ENCODE measurements at places on chromosomes 12 and 14. TPM values are rescaled to one million over a fixed set of nuclear protein-coding genes. Genes with fewer than 3 reads are reported as not detected.

GRCh38 chr12:6786416-6787094 is 2.8 kb upstream of the CD4 start:
- DNase-seq, result no peak

DNA sequence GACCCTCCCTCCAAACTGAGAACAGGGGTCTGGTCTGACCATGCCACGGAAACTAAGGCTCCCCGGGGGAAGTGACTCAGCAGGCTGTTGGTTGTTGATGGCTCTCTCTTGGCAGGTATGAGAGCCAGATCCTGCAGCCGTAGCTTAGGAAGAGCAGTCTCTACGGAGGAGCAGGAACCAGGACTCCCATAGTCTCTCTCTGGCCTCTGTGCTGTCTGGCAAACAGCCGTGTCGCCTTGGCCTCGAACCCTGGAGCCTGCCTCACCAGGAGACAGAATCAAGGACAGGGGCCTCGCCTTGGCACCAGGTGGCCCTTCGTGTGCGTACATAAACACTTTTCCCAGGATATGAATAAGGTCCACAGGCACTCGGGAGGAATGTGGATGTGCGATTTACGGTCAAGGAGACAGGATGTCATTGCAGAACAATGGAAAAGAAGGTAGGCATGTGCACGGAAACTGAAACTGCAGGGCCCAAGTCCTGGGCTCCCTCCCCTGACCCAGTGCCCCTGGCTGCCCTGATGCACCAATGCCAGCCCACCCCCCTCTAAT is 7.9 kb downstream of the VWF start:
- no peak for DNase-seq

DNA sequence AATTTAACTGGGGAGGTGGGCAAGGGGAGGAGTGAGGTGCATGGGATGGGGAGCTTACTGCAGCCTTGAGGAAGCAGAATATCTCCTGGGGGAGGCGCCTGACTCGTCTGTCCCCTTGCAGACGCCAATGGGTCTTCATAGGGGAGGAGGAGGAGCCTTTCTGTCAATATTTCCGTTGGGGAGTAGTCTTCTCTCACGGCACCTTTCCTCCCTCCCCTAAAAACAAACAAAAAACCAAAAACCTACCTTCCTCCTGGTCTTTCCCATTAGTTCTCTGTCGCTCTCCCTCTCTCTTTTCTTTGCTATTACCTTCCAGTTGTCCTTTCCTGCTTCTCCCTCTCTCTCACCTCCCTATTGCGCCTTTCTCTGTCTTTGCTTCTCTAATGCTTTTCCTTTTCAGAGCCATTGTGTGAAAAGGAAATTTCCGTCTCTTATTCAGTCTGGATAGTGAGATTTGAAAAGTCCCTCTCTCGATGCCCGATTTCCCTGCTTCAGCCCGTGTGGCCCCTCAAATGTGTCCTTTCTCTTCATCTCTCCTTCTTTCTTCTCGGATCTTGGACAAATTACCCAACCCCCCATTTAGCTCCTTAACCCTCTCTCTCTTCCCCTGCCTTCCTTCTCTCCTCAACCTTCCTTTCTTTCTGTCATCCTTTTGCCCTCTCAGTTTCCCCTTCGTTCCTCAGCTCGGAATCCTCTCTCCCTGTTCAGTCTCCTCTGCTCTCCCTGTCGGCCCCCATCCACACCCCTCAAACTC is 5.9 kb downstream of the GPR84 start:
- no peak for DNase-seq

DNA sequence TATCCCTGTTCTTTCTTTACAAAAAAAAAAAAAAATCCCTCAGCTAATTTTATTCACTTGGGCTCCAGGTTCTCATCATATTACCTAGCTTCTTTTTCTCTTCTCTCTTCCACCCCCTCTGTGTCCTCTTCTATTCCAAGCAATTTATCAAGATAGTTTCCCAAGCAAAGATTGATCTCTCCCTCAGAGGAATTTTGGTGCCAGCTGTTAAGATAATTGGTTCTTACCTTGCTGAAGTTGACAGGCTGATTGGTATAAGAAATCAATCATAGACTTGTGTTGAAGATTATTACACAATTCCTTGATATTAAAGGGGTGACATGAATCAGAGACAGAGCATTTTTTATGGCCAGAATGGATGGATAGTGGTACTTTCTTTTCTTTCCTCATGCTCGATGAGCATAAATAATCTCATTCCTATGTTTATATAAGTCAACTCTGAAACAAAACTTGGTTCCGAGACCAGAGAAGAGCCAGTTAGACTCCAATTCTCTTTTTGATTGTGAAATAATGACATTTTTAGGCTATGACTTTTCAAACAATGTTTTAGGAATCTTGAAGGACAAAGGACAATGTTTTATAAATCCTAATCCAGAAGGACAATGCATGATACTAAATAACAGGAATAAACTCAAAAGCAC is 264.1 kb upstream of the PRKD1 start:
- no peak for DNase-seq

- no peak for DNase-seq
Measured at GRCh38 chr12:100427078-100427477, 46.6 kb upstream of the NR1H4 start.

- no peak for DNase-seq
Measured at GRCh38 chr12:106757623-106758348, 16.7 kb upstream of the RIC8B start.

DNA sequence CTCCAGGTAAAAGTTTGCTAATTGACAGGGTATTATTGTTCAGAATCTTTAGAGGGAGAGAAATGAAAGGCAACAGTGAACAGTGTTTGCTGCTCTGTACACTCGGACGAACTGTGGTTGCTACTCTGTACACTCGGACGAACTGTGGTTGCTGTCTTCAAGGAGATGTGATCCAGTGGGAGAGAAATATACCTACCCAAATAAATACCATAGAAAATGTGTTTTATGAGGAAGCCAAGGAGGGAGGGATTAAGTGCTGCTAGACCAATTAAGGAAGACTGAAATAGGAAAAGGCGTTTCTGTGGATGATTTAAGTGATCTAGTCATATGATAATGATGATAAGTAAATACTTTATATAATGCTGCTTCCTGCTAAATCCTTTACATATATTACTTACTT is 2.7 kb downstream of the STK38L start:
- no peak for DNase-seq

DNA sequence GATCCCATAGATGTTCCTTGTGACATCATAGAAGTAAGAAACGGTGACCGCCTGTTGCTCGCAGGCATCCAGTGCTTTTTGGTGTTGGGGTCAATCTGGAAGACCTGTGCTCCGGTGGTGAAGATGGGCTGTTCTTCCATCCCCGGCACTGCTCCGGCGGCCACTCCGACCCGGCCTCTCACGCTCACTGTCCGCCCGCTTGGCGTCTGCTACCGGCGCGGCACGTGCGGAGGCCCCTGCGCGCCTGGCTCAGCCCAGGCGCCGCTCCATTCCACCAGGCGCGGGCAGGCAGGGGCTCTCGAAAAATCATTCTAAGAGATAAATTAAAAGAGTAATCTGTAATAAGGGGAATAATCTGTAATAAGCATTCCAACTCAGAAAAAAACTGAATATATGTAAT is 934.5 kb downstream of the TMEM121 start:
- DNase-seq, result no peak

GRCh38 chr12:66941150-66941549 is 262.3 kb upstream of the GRIP1 start:
- DNase-seq, result no peak

DNA sequence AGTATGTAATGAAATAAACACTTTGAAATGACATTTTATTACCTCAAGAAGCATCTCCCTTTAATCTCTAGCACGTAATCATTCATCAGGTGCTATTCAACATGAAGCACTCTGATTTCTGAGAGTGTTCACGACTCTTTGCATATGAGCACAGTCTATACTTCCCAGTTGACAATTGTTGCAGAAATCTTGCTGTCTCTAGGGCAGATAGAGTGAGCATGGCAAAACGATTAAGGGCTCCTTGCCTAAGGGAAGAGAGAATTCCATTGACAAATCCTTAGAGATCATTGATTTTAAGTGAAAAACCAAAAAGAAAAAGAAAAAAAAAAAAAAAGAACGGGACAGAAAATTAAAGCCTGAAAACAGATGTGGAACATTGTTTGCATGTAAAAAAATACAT is 107.6 kb downstream of the C12orf50 start:
- DNase-seq, result no peak

- DNase-seq, result no peak
Measured at GRCh38 chr12:125852116-125852515, 786.9 kb downstream of the AACS start.

DNA sequence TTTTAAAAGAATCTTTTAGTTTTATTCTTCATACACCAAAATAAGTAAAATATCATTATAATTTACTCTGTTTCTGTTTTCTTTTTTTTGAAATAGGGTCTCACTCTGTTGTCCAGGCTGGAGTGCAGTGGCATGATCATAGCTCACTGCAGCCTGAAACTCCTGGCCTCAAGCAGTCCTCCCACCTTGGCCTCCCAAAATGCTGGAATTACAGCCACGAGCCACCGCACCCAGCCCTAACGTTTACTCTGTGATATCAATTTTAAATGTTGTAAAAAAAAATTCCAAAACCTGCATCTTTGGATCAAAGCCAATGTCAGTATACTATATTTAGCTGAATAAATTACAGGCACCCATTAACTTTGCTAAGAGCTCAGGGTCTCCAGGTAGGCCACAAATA is 437.1 kb upstream of the USP15 start:
- no peak for DNase-seq

DNA sequence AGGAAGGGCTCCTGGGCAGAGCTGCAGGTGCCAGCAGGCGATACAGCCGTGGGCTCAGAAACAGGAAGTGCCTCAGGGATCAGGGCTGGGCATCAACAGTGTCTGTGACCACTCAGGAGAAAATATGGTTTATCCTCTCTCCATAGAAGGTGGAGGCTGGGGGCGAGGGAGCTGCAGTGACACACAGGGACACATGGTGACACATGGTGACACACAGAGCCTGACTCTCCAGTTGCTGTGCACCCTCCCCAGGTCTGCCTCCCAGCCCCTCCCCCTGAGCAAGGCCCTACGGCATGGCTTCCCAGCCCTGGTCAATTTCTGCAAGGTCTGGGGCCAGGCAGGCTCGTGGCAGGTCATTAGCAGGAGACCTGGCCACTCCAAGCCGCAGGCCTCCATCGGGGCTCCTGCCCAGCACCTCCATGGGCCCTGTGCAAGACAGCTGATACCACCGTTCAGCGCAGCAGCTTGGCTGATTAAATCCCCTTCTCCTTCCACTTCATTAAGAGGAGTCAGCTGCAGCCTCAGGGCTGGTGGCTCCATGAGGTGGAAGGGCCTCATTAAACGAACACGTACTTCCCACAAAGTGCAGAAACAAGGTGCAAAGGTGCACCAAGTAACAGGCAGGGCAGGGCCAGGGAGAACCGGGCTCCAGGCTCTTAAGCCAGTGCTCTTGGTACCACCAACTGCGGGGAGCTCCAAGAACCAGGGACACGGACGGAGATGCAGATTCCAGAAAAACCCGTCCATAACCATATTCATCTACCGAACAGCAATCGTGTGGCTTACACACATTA is 60.7 kb downstream of the CCNK start:
- DNase-seq, result no peak

GRCh38 chr14:104697317-104697703 is 7.9 kb downstream of the INF2 start:
- no peak for DNase-seq

DNA sequence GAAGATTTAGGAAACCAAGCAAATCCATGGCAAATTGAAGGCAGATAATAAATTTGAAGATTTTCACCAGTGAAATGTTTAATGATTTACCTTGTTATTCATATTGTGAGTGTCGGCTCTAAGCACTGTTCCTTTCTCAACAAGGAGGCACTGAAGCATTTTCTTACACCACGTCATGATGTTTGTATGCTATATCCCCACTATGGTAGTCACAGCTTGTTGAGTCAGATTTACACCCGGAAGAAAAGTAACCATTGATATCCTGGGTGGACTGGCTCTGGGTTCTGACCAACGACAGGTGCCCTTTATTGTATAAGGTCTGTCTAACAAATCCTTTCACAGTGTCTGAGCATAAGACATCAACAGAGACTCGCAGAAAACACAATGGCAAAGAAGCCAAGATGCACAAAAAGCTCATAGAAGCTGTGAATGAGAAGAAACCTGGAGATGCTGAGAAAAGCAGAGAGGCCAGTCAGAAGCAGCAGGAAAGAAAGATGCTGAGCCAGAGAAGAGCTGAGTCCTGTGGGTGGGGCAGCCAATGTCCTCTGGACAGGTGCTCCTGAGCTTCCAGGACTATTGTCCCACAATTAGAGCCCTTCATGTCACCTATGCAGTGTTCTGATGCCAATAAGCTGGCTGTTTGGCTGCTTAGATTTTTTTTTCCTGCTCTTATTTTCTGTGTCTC is 49.7 kb upstream of the ARHGAP5 start:
- no peak for DNase-seq

DNA sequence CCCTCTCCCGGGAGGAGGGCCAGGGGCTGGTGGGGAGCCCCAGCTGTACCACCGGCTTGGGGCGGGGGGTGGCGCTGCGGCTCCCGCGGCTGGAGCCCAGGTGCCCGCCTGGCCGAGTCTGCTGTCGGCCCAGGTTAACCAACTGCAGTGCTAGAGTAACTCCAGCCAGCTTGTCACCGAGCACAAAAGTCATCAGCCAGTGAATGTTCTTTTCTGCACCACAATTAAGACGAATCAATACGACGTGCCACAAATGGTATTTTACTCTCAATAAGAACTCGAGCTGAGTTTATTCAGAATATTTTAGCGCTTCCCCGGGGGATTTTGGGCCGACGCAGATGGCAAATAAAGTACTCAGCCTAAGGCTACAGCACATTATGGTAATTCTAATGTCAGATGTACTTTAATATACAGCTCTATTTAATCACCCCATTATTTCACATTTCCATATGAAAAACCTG is 83.2 kb downstream of the BCL11B start:
- no peak for DNase-seq

GRCh38 chr12:59181196-59181777 is 261.0 kb upstream of the LRIG3 start:
- no peak for DNase-seq

GRCh38 chr14:20377171-20377570 is 33.7 kb downstream of the PARP2 start:
- DNase-seq, result no peak

DNA sequence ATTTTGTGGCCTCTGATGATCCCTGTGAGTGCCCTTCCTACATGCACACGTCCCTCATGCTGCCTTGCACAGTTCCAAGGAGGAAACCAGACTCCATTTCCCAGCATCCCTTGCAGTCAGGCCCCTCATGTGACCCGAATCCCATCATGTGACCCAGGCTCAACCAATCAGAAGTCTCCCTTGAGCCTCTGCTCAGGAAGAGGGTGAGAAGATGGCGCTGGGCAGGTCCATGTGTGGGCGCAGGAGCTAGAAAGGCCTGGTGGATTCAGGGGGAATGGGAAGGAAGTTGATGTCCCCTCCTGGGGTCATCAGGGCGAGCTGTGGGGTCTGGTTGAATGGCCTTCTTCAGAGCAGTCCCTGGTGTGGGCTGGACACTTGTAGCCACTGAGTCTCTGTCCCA is 240.5 kb downstream of the ADGRD1 start:
- DNase-seq, result no peak

AQP2 gene
- 0.29 TPM for total RNA-seq

MDM2 gene
- 153 TPM for total RNA-seq

MYF5 gene
- total RNA-seq, result not detected

COX8C gene
- not detected for total RNA-seq

METTL1 gene
- 27.5 TPM for total RNA-seq

CLEC9A gene
- not detected for total RNA-seq

PRPF40B gene
- total RNA-seq, result 57.4 TPM

BEGAIN gene
- 0.58 TPM for total RNA-seq

CEP290 gene
- total RNA-seq, result 31.2 TPM

KRT3 gene
- not detected for total RNA-seq

Measured in progenitor cell of endocrine pancreas (in vitro differentiated cells).